ENCODE measurements at places on chromosomes 4 and X. TPM values are rescaled to one million over a fixed set of nuclear protein-coding genes. Genes with fewer than 3 reads are reported as not detected.

SMR3B gene
- total RNA-seq: not detected

DNA sequence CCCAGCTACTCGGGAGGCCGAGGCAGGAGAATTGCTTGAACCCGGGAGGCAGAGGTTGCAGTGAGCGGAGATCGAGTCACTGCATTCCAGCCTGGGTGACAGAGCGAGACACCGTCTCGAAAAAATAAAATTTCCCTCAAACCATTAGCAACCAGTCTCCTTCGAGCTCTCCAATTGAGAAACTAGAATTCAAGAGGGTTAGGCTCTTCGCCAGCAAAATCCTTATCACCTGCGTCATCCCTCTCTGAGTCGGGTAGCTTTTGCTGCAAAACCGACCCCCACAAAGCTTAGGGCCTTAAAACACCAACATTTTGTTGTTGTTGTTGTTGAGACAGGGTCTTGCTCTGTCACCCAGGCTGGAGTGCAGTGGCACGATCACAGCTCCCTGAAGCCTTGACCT, 75.1 kb upstream of the DDX3X start:
- peaks cover 3% of the 10 kb centered on the region for H3K4me1 ChIP-seq
- H3K36me3 ChIP-seq: no peaks in the 10 kb centered on the region
- H3K4me3 ChIP-seq: no peak overlapping the region
- no peaks in the 10 kb centered on the region for H3K27me3 ChIP-seq
- no peak overlapping the region for H3K27ac ChIP-seq
- no peak for DNase-seq

DNA sequence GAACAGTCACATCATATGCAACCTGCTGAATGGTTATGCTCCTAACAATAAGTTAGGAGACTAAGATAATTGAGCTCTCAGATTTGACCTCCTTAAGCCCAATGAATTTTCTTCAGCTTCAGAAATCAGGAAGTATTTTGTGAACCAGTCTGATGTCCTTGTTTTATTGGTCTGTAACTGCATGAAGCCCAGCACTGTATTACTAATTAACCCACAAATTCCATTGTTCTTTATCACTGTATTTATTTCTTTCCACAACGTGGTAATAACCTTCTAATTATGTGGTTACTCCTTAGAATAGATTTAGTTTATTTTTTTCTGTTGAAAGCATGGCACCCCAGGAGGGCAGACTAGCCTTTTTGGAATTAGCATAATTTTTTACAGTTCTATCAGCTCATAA, 3.9 kb upstream of the MFAP3L start:
- H3K4me1 ChIP-seq: peaks cover 10% of the 10 kb centered on the region
- no peak overlapping the region for H3K27ac ChIP-seq
- DNase-seq: no peak
- H3K27me3 ChIP-seq: no peaks in the 10 kb centered on the region
- H3K4me3 ChIP-seq: no peak overlapping the region

ENPEP gene
- 1.8 TPM for total RNA-seq

BCORL1 gene
- 3.2 TPM for total RNA-seq

DNA sequence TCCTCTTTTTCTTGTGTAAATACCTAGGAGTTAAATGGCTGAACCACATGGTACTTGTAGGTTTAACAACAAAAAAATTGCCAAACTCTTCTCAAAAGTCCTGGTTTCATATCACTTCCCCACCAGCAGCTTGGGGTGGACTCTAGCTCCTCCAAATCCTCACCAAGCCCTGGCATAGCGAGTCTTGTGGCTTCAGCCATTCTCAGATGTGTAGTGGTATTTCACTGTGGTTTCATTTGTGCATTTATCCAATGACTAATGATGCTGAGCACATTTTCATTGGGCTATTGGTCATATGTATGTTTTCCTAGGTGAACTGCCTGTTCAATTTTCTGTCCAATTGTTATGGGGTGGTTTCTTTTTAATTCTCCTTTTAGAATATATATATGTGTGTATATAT, 249.3 kb downstream of the NLGN4X start:
- no peaks in the 10 kb centered on the region for H3K36me3 ChIP-seq
- H3K4me3 ChIP-seq: no peak overlapping the region
- no peak overlapping the region for H3K27ac ChIP-seq
- no peaks in the 10 kb centered on the region for H3K27me3 ChIP-seq
- DNase-seq: no peak

STK32B gene
- 1.8 TPM for total RNA-seq

- no peaks in the 10 kb centered on the region for H3K27me3 ChIP-seq
- H3K27ac ChIP-seq: no peak overlapping the region
- H3K4me3 ChIP-seq: no peak overlapping the region
- DNase-seq: no peak
- H3K36me3 ChIP-seq: no peaks in the 10 kb centered on the region
Observed at GRCh38 chrX:106613277-106613676, 1.5 kb downstream of the RADX start.

- H3K4me1 ChIP-seq: peaks cover 4% of the 10 kb centered on the region
- no peaks in the 10 kb centered on the region for H3K27me3 ChIP-seq
- no peak for DNase-seq
Observed at GRCh38 chrX:80766916-80767315, 42.8 kb downstream of the BRWD3 start.

SH3RF1 gene
- total RNA-seq: 10.5 TPM

- no peak overlapping the region for H3K4me3 ChIP-seq
- H3K4me1 ChIP-seq: no peaks in the 10 kb centered on the region
- no peak for DNase-seq
- no peak overlapping the region for H3K27ac ChIP-seq
- no peaks in the 10 kb centered on the region for H3K27me3 ChIP-seq
Observed at GRCh38 chr4:187178587-187178986, 454.9 kb upstream of the FAT1 start.

DNA sequence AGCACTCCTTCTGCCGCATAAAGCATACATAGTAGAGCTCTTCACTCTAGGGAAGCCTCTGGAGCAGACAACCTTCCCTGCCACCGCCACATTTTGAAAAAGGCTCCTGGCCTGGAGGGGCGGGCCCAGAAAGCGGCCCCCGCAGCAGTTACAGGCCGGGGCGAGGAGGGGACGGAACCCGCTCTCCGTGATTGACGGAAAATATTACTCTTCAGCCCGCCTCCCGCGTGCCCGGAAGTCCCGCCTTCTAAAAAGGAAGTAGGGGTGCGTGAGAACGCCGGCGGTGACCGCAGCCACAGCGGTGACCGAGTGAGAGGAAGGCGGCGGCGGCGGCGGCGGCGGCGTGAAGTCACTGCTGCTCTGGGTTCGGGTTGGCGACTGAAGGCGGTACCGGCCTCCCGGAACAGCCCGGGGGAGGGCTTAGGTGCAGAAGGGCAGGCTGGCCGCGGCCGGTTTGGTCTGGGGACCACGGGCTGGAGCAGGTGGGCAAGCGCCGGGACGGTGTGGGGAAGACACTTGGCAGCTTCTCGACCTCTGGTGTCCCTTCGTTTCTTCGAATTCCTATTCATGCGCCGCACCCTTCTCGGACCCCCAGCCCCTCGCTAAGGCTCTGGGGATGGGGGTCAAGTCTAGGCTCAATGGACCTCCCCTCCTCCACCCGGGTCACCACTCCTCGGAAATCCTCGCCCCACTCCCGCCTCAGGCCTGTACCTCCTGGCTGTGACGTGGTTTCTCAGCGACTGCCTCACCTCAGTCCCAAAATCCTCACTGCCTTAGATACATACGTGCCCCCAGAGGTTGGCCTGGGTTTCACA, at the start of gene HCCS:
Gene HCCS, plus strand, starts transcription at position 296 of the 815 bp plus-strand sequence. CDS start 729 bp downstream, outside the sequence.
- H3K4me3 ChIP-seq: peak within 1 kb of the TSS; percentile 70
- H3K36me3 ChIP-seq: peaks cover 17% of the 10 kb centered on the region
- H3K27me3 ChIP-seq: no peaks in the 10 kb centered on the region
- peak; percentile 93 for DNase-seq
- H3K4me1 ChIP-seq: peaks cover 13% of the 10 kb centered on the region

DNA sequence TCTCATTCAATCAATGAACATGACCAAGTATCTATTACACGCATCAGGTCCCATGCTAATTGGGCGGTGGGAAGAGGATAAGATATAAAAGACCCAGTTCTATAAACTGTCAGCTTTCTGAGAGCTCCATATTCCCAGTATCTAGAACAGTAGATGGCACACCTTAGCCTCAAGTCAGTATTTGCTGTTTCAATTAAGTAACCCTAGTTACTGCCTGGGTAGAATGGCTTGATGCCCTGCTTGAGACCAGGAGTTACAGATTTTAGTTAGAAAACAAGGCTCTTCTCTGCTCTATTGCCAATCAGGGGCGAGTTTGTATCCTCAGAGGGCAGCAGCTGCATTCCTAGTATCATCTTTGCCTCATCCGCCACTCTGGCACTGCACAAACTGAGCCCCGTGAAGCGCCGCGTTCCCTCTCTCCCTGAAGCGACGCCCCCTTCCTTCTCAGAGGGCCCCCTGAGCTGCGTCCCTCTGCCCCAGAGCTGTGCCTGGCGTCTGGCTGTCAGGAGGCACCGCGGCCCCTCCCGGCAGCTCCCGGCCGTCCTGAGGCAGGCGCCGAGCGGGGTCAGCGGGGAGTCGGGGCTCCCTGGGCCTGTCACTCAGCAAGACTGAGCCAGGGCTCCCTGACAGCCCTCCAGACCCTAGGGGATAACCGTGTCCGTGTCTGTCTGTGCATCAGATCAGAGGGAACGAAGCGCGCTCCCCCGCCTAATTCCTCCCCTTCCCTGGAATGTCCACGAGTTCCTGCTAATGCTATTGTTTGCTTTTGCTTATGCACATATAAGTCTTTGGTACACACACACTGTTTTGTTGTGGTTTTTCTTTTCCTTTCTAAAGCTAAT, 212.4 kb upstream of the TTC29 start:
- H3K4me1 ChIP-seq: peaks cover 10% of the 10 kb centered on the region
- H3K27me3 ChIP-seq: no peaks in the 10 kb centered on the region
- no peak for DNase-seq
- no peaks in the 10 kb centered on the region for H3K36me3 ChIP-seq

- H3K4me1 ChIP-seq: no peaks in the 10 kb centered on the region
- H3K4me3 ChIP-seq: no peak overlapping the region
- no peak overlapping the region for H3K27ac ChIP-seq
- no peaks in the 10 kb centered on the region for H3K27me3 ChIP-seq
Observed at GRCh38 chr4:4779486-4779885, 80.0 kb upstream of the MSX1 start.

- no peaks in the 10 kb centered on the region for H3K27me3 ChIP-seq
- no peak overlapping the region for H3K4me3 ChIP-seq
- no peaks in the 10 kb centered on the region for H3K36me3 ChIP-seq
- peak; percentile 87 for DNase-seq
- H3K4me1 ChIP-seq: peaks cover 15% of the 10 kb centered on the region
Observed at GRCh38 chr4:156298230-156298629, 344.6 kb upstream of the CTSO start.

DNA sequence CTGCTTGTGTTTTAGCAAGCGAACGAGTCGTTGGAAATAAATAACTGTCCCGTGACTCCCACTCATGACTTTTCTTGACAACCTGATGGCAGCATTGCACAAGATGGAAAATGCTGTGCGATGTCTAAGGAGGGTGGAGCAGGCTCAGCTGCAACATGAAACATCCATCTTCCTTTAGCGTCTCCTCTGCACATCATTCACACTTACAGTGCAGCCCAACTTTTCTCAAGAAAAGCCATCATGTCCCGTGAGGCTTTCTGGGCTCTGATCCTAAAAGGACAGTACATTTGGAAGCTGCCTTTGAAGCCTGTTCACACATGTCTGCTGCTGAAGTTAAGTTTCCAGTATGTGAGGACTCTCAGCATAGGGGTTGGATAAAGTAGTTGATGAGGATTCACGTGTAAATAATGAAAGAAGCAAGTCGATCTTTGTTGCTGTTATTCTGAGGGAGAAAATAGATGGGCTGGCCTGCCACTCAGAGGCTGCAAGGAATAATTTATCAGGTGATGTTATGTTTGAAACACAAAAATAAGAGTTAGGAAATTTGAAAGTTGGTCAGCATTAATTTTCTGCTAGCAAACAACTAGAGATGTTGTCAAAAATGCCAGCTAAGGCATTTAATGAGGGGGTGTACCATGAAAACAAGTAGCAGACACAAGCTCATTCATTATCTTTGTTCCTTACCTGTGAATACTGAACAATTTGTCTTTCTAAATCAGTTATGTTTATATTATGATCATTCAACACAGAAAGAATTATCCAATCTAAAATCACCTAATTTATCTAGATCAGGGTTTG, 328.7 kb upstream of the ZFP42 start:
- H3K4me1 ChIP-seq: no peaks in the 10 kb centered on the region
- peak overlapping the region; percentile 32 for H3K27ac ChIP-seq

DNA sequence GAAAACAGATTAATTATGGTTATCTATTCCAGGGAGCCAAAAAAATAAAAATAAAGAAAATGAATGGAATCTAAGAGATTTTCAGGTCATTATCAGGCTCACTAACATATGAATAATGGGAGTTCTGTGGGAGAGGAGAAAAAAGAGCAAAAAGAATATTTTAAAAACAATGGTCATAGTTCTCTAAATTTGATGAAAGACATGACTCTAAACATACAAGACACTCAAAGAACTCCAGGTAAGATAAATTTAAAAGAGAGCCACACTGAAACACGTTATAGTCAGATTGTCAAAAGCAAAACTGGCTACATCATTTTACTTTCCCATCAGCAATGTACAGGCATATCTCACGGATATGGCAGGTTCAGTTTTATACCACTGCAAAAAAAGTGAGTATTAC, 520.0 kb downstream of the ANKRD50 start:
- H3K4me3 ChIP-seq: no peak overlapping the region
- H3K36me3 ChIP-seq: no peaks in the 10 kb centered on the region
- no peak overlapping the region for H3K27ac ChIP-seq
- no peaks in the 10 kb centered on the region for H3K27me3 ChIP-seq
- no peak for DNase-seq

FAM9C gene
- total RNA-seq: not detected

UGT8 gene
- total RNA-seq: under 0.01 TPM

GRCh38 chrX:290476-291166, 9.4 kb downstream of the PLCXD1 start:
- peak; percentile 66 for DNase-seq
- no peak overlapping the region for H3K4me3 ChIP-seq
- no peaks in the 10 kb centered on the region for H3K27me3 ChIP-seq
- no peak overlapping the region for H3K27ac ChIP-seq

- no peak for DNase-seq
- H3K4me1 ChIP-seq: peaks cover 6% of the 10 kb centered on the region
- H3K27me3 ChIP-seq: no peaks in the 10 kb centered on the region
Observed at GRCh38 chr4:48334900-48335384, 6.4 kb upstream of the SLAIN2 start.

STOX2 gene
- 9.6 TPM for total RNA-seq

GABRG1 gene
- under 0.01 TPM for total RNA-seq

GRCh38 chrX:110108381-110108821, 105.5 kb downstream of the TMEM164 start:
- H3K36me3 ChIP-seq: no peaks in the 10 kb centered on the region
- no peaks in the 10 kb centered on the region for H3K4me1 ChIP-seq
- H3K4me3 ChIP-seq: no peak overlapping the region
- H3K27ac ChIP-seq: no peak overlapping the region
- no peak for DNase-seq

STS gene
- total RNA-seq: 6.9 TPM

TLL1 gene
- 7.5 TPM for total RNA-seq

TXK gene
- 1.1 TPM for total RNA-seq

CCDC160 gene
- 0.82 TPM for total RNA-seq

PWWP3B gene
- 0.55 TPM for total RNA-seq

RGN gene
- 12.2 TPM for total RNA-seq

Data from sigmoid colon (tissue), 7 donors.